ENCODE measurements at places on chromosomes 7 and 10.

DNA sequence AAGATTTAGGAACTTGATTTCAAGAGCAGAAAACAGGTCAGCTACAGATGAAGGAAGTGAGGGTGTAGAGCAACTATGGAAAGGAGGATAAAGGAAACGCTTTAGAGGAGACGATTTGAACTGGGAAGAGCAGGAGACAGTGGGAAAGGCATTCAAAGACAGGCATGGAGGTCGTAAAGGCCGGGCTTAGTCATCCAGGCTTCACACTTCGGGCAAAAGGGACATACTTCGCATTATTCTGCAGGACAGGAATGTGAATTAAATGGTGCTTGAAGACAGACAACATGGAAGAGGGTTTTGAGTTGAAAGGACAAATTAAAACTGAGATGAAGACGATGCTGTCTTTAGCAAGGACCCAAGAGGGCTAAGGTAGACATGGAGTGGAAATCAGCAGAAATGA is 8.1 kb downstream of the FAM171A1 start:
- no peak for DNase-seq

DNA sequence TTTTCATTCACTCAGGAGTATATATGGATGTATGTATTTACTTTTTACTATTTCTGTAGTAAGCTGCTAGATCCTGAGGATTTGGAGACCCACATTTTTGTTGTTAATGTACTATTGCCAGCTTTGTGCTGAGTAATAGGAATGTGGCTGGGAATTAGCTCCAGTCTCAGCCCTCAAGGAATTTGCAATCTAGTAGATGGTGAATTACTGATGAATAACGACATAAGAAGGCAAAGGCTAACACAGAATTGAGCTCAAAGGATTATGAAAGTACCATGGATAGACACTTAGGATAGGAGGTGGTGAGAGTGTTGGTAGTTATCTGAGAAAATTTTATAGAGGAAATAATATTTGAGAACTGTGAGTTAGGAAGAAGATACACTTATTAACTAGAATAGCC is 19.9 kb downstream of the CASD1 start:
- no peak for DNase-seq

GRCh38 chr7:105583061-105583460 is 1.8 kb upstream of the EFCAB10 start:
- DNase-seq = no peak

DNA sequence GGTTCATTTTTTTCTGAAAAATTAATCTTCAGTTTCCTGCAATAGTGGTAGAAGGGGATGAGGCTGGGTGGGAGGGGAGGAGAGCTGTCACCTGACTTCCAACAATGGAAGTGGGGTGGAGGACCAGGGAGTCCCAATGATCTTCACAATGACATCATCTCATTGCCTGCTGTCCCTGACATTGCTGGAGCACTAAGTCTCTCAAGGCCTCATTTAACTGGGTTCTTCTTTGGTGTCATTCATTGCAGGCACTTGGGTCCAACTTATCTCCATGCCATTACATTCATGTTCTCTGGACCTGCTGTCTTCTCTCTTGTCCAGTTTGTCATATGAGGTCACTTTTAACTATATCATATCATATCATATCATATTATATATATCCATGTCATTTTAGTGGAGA is 34.4 kb downstream of the PRTFDC1 start:
- DNase-seq = no peak

GRCh38 chr7:144000020-144000419 is at the start of gene OR6B1:
OR6B1 (plus strand) TSS chr7:144000320; CDS start chr7:144003997, 3,677 bp downstream.
- DNase-seq = no peak

DNA sequence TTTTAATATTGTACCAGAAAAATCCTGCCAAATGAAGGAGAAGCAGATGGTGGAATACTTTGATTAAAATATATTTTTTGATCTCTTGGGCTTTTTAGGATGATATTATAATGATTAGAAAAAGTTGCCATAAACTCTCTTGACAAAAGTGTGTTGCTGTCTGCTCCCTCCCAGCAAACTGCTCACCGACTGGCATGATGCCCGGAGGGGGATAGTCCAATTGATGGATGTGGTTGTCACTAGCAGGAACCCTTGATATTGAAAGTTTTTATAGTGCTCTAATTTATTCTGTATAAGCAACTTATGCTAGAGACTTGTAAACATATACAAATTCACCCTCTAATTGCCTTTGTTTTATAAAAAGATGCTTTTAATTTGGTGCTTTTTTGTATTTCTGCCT is 114.0 kb downstream of the DNAH11 start:
- no peak for DNase-seq

- DNase-seq = no peak
These were observed 149.6 kb downstream of the CYP26A1 start for GRCh38 chr10:93223336-93223735.

GRCh38 chr7:1325246-1325645 is 92.6 kb downstream of the UNCX start:
- DNase-seq = no peak

DNA sequence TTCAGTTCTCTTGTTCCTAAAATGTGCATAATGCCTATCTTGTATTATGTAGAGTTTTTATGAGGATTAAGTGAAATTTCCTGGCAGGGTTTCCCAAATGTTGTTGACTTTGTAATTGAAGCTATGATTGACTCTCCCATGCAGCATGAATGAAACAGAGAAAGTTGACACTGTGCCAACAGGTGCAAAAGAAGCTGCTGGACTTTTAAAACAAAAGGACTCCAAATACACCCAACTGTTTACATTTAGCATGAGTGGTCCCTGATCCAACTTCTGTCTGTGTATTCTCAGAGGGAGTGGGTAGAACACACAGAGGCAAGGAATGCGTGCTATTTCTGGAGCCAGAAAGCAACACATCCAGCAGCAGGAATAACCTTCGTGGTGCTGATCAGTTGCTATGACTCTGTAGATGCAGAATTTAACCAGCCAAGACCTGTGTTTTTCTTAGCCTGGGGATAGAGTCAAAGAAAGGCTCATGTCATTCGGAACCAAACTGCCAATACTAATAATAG is 14.4 kb upstream of the RBM20 start:
- DNase-seq = peak; percentile 73

GRCh38 chr7:109893231-109893630 is 1197.7 kb upstream of the LRRN3 start:
- no peak for DNase-seq

- DNase-seq = no peak
These were observed 20.5 kb upstream of the CFAP46 start for GRCh38 chr10:132962623-132963429.

DNA sequence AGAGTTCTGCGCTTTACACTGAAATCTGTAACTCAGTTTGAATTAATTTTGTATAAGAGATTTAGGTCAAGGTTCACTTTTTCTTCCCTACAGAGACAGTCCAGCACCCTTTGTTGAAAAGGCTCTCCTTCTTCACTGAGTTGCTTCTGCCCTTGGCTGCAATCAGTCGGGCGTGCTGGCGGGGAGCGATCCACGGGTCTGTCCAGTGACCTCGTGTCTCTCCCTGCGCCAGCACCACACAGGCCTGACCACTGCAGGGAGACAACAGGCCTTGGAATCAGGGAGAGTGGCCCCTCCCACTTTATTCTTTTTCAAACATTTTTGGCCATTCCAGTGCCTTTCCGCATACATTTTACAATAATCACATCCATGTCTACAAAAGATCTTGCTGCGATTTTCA is 66.9 kb downstream of the AMZ1 start:
- DNase-seq = no peak

DNA sequence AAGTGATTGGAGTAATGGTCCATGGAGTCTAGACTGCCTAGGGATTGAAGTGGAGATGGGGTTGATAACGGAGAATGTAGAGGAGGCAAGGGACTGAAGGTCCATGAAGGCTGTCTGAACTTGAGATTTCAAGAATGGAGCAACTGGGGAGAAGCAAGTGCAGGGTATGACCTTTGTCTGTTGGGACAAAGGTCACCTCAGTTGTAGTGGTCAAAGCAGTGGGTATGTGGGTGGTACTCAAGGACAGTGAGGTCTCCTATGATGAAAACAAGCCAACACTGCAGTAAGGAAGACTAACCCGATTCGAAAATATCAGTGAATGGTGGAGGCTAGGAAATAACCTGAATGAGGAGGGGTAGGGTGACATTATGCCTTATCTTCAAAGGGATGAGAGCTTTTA is 5.4 kb upstream of the DDX21 start:
- DNase-seq = no peak

- no peak for DNase-seq
These were observed 135.6 kb upstream of the RET start for GRCh38 chr10:42941295-42941644.

- DNase-seq = no peak
These were observed 75.0 kb upstream of the PAX2 start for GRCh38 chr10:100670368-100670767.

GRCh38 chr10:89210794-89211425 is 3.8 kb upstream of the CH25H start:
- no peak for DNase-seq

- no peak for DNase-seq
These were observed 147.7 kb upstream of the AKR1E2 start for GRCh38 chr10:4678023-4678950.

DNA sequence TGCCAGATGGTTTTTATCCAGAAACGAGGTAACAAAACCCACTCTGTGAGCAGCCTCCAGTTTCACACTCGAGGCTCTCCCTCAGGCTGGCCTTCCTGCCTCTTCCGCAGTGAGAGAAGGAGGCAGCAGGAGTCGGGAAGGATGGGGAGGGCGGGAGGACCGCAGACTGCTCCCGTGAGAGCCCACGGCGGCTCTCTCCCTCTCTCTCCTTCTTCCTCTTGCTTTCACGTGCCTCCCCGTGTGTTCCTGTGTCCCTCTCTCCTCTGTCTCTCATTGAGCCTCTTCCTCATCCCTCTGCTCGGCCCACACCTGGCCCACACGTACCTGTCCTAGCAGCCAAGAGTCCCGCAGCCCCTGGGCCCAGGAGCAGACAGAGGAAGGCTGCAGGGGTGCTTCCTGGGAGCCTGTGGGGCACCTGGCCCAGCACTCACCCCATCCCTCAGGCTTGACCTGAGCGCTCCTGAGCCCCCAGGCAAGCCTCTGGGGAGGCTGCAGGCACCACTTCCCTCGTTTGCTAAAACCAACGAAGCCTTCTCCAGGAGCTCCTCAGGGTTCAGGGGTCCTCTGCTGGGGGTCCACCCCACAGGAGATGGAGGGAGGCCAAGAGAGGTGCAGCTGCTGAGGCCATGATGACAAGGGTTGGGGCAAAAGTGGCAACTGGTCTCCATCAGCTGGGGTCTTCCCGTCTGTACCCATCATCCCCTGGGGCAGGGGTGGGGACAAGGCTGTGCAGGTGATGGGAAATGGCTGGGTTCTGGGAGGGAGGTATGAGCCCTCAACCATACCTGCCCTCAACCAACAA is 13.6 kb downstream of the SPOCK2 start:
- DNase-seq = no peak

DNA sequence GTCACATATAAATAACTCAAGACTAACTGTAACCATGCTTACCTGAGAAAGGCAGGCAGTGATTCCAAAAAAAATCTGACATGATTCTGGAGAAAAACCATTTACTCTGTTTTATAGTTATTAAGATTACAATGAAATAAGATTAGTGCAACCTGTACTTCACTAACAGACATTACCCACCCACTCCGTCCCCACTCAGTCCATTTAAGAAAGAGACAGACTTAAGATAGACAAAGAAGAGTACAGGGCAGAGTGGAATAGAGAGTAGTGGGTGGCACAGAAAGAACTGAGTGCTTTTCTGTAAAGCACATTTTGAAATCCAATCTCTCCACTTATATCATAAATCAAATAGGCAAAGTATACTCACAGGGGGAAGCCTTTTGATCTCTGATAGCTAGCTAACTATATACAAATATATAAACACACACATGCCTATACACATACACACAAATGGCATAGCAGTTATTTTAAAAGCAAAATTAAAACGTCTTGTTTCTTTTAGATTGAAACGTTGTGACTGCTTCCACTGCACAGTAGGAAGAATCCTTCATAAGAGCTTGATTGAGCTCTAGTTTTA is 11.9 kb downstream of the PAXIP1 start:
- no peak for DNase-seq

DNA sequence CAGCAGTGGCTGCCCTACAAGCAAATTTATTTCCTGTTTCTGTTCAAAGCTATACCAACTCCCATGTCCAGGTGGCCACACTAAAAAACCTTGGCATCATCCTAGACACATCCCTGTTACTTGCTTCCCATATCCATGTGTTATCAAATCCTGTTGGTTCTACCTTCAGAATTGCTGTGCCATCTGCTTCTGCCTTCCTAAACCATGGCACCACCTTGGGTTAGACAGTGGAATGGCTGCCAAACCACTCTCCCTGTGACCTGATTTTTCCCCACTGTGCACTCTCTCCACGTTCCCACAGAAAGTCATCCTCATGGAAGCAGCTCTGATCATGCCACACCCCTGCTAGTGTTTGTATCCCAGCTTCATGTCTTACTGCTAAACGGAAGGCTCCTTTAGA is 697.6 kb upstream of the GALNT17 start:
- no peak for DNase-seq

DNA sequence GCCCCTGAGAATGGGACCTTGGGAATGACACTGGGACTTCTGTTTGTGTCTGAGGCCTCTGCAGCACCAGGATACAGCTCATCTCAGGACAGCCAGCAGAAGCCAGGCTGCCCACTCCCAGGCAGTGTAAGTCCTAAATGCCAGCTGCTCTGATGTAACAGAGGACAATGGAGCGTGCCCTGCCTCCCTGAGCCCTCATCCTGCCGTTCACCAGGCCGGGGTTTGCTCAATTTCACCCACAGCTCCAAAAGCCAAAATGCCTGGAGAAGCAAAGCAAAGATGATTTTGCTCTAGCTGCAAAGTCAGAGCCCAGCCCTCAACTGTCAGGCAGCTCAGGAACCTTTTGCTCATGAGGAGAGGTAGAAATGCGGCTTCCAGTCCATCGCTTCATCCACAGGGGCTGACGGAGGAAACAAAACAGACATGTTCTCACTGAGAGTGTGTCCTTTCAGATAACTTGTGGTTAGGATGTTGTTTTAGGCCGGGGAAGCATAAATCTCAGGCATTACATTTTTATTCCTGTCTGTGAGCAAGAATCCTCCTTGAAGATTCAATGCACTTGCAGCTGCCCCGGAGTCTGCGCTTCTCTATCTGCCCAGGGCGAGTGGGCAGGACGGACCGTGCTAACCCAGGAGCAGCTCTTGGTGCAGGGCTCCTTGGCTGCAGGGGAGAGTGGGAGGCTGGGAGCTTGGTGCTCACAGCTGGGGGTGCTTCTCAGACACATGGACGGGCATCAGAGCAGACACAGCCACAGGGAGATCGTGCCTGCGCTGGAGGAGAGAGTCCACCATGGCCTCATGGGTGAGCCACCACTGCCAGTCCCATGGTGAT is 83.2 kb upstream of the CHST15 start:
- no peak for DNase-seq

GRCh38 chr7:96827701-96828100 is 118.1 kb upstream of the SEM1 start:
- DNase-seq = no peak

DNA sequence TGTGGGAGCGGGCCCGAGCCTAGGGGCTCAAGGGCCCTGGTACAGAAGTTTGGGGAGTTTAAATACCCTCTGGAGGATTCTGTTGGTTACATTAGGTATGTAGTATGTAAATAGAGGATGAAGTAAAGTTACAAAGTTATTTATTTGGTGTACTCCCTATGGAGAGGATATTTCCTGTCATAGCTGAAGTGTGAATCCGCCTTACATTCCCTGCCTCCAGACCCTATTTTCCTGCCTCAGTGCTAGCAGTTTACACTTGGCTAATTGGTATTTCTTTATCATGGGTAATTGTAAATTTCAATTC is 60.6 kb upstream of the KLF14 start:
- no peak for DNase-seq

Measured in NCI-H2081 (cell line).